ENCODE measurements at places on chromosomes 2 and 18.

DNA sequence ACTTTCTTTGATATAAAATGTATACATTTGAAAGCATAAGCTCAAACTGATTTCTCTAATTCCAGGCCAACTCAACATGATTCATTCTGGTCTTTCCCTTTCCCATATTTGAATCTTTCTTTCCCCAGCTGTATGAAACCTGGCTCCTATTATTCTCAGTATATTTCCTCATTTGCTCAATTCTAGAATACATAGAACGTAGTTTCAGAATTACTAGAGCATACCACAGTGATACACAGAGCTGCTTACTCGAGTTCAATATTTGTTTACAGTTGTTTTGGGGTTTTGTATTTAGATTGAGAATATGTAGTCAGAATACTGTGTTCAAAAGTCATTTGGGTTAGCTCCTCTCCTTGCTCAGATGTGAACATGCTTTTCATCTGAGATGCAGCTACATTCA is 43.0 kb downstream of the TNFRSF11A start:
- DNase-seq = no peak

DNA sequence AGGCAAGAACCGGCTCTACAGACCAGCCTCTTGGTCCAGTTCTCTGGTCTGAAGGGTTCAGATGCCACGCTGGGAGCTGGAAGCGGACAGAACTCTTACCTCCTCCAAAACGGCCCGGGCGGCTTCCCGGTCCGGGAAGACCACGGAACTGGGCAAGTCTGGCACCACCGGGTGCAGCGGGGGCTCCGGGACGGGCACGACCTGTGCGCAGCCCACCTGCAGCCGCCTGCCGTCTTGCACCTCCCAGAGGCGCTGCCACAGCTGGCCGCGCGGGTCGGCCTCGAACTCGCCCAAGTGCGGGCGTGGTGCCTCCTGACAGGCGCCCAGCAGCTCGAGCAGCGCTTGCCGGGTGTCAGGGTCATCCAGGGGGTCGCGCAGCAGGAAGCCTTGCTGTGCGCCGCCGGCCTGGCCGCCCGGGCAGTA is 773 bp downstream of the CMPK2 start:
- DNase-seq = peak; percentile 62

DNA sequence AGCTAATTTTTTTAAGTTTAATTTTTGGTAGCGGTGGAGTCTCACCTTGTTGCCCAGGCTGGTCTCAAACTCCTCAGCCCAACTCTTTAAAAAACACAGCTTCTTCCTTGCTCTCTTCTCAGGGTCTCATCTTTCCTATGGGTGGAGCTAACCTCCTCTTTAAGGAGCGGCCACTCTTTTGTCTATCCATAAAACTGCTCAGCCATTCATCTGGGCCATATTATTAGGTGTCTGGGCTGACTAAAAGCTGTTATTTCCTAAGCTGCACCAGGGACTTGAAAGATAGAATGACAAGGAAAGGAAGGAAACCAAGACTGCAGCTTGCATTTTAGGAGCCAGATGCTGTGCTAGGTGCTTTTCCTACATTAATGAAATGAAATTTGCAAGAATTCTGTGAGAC is 35.8 kb upstream of the THOC1 start:
- no peak for DNase-seq

DNA sequence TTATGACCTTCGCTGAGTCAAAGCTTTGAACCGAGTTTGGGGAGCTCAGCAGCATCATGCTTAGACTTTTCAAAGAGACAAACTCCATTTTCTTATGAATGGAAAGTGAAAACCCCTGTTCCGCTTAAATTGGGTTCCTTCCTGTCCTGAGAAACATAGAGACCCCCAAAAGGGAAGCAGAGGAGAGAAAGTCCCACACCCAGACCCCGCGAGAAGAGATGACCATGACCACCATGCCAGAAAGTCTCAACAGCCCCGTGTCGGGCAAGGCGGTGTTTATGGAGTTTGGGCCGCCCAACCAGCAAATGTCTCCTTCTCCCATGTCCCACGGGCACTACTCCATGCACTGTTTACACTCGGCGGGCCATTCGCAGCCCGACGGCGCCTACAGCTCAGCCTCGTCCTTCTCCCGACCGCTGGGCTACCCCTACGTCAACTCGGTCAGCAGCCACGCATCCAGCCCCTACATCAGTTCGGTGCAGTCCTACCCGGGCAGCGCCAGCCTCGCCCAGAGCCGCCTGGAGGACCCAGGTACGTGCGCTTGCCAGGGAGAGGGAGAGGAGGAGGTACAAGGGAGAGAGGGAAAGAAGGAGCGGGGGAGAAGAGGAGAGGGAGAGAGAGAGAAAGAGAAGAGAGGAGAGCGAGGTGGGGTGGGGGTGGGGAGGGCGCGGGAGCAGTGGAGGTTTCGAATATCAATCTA is at the start of gene DLX1:
Gene DLX1, plus strand, starts transcription at position 48 of the 700 bp plus-strand sequence. Its CDS starts 171 bp downstream, at position 219.
- no peak for DNase-seq

Measured in femur (tissue), 1 donor.